Foreskin melanocyte (primary cell): ENCODE measurements at places on chromosomes 12 and 14.

DNA sequence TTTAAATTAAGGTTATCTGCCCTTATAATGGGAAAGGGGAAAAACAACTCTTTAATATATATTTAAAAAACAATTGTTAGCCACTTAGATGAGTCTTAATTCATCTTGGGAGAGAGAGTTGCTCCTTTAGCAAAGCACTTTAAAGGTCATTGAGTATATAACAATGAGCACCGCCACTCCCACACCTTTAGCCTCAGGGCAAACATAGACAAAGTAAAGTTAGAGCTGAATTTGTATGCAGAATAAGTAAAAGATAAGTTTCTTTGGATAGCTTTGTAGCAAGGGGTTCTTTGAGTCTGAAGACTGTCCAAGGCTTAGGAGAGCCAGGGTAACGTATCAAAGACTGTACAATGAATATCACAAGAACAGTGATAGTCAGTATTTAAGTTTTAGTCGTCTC, 728.8 kb upstream of the LMO3 start:
- no peak for DNase-seq

DNA sequence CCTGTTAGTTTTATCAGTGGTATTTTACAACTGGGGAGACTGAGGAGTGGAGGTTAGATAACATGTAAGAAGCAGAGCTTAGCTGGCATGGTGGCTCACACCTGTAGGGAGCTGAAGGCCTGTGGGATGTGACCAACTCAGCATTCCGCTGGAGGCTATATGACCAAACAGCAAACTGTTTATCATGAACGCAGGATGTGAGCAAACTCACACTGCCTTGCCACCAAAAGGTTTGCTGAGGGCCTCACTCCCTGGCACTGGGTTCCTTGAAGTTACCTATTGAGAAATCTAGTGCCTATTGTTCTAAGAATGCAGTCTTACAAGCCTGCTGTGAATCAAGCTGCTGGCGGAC, 23.4 kb downstream of the JKAMP start:
- DNase-seq: no peak

- DNase-seq: no peak
Measured at GRCh38 chr12:49227713-49228112, 37.2 kb upstream of the TUBA1C start.

DNA sequence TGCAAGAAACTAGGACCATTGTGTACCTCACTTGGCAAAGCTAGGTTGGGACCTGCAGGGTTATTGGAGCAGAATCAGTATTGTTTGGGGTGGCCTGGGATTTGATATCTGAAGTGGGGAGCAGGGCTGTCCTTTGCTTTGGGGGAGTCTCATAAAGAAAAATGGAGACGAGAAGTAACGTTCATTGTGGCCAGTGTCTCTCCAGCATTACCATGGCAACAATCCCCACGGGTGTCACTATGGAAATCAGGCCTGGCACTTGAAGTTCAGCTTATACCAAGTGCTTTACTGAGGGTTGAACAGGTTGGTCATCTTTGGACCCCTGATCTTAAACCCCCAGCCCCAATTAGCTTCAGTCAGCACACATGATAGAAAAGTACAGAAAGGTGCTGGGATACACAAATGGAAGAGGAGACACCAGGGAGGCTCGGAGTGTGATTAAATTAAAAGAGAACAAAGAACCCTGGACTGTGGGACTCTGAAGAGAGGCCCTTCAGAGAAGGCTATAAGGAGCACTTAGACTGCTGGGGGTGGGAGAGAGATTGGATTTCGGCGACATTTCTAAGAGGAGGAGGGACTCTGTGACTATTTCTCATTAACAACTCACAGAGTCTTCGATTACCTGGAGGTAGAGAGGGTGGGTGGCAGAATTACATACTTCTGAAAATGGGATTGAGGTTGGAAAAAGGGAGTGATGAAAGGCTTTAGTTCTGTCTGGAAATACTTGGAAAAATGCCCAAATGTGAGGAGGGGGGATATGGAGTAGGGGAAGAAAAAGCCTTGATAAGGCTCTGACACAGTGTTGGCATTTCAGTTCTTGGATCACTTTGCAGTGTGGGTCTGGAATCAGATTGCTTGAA, 3.7 kb downstream of the KIF5A start:
- no peak for DNase-seq

DNA sequence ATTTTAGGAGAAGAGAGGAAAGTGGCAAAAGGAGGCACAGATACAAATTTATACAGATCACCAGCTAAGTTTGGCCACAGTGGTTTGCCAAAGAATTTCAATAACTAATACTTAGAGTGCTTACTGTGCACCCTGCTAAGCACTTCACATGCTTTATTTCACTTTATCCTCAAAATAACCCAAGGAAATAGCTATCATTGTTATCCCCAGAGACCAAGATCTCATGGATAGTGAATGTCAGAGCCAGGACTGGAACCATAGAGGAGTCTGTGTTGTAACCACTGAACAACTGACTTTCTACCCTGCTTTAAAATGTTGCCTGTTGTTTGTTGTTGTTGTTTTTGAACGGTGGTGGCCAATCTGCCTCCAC, 1.3 kb upstream of the TCP11L2 start:
- no peak for DNase-seq

GRCh38 chr14:94465042-94465441, 11.0 kb downstream of the SERPINA9 start:
- DNase-seq: no peak

DNA sequence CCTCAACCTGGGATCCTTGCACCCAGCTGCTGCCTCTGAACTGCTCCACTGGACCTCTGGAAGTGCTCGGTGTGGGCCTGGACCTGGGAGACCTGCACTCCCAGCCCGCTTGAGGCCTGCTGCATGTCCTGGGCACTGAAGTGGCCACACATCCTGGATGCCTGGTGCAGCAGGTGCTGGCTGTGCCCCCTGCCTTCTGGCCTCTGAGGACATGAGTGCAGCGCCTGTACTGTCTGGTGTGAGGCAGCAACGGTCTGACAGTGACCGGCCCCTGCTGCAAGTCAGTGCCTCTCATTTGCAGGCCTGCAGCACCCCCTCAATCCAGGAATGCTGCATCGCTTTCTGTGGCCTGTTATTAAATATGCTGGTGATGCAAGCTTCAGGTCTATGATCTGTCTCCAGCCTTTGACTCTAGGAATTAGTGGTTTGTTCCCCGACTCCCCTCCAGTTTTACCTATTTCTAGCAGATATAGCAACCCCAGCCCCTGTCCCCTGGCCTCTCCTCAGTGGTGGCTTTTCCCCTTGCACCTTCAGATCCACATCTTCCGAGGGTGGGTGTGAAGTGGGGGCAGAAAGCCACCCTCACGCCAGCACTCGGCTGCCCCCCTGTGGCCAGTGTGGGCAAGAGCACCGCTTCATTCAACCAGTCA, 3.6 kb downstream of the SMIM41 start:
- no peak for DNase-seq

GRCh38 chr14:59213368-59214315, 25.2 kb downstream of the DAAM1 start:
- DNase-seq: no peak

DNA sequence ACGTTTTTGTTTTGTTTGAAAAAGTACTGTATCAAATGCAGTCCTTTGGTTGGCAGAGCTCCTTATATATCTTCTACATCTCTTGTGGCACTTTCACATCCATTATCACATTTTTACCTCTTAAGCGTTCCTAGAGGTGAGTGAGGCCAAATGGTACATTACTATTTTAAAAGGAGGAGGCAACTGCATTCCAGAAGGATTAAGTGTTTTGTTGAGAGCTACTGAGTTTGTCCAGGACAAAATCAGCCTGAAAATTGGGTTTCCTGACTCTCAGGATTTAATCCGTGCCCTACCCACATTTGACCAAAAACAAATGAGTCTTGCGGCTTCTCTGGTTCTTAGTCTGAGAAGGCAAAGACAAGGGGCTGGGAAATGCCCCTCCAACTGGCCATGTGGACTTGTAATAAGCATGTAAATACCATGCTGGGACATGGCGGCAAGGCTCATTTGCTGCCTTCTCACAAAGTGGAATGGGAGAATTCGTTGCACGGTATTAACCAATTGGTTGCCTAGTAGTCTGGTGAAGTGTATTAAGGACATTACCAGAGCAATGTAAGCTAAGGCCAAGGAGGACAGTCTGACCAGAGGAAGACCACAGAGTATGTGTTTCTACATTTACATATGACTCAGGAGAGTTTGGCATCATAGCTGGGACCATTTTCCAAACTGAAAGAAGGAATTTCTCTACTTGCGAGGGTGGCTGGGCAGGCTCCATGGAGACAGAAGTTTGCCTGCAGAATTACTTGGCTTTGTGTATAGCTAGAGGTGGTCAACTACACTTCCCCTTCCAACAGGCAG, 175.8 kb upstream of the PLXNC1 start:
- no peak for DNase-seq

- DNase-seq: no peak
Measured at GRCh38 chr14:21612324-21612723, 22.4 kb downstream of the OR10G2 start.

- DNase-seq: no peak
Measured at GRCh38 chr14:93709249-93709648, 79.0 kb downstream of the PRIMA1 start.

- DNase-seq: no peak
Measured at GRCh38 chr12:1907652-1908611, 10.5 kb downstream of the CACNA2D4 start.

DNA sequence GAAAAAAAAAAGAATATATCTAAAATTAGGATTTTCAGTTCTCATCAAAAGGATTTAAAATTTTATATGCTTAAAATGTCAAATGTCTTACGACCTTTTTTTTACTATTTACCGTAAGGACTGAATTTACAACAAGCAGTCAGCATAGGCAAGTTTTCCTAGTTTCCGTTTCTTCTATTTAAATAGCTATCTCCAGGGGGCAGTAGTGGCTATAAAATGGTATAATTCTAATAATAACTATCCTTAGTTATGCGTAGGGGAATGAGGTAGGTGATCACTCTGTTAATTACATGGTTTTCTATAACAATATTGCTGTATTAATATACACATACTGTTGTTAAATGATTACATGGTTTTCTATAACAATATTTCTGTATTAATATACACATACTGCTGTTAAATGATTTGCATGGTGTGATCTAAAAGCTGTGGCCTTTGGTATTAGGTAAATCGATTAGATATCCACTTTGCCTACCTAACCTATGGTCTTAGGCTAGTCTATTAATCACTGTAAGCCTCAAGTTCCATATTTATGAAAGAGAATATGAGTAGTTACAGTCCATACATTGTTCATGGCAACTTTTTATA, 217.7 kb upstream of the PDZRN4 start:
- no peak for DNase-seq

- no peak for DNase-seq
Measured at GRCh38 chr14:93219103-93219726, 12.2 kb downstream of the UBR7 start.

DNA sequence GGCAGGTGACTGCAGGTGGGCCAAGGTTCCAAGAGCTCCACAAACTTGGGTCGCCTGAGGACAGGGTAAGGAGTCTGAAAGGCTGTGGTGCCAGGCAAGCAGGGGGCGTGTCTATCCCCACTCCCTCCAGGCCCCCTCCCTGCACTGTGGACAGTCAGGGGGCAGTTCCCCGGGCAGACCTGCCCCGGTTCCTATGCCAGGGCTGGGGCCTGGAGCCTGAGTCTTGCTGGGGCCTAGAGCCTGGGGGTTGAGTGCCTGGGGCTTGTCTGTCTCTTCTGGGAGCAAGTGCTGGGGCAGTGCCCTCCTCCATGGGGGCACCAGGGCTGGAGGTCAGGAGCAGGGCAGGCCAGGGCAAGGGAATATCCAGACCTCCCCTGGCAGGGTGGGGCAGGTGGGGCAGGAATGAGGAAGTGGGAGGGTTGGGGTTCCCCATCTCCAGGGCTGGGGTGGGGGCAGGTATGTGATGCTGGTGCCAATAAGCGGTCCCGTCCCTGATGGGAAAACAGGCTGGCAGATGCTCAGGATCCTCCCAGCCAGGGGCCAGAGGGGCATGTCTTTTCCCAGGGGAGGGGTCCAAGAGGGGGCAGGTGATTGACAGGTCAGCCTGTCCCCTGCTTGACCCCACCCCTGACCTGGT, 11.9 kb upstream of the TNFAIP2 start:
- no peak for DNase-seq

DNA sequence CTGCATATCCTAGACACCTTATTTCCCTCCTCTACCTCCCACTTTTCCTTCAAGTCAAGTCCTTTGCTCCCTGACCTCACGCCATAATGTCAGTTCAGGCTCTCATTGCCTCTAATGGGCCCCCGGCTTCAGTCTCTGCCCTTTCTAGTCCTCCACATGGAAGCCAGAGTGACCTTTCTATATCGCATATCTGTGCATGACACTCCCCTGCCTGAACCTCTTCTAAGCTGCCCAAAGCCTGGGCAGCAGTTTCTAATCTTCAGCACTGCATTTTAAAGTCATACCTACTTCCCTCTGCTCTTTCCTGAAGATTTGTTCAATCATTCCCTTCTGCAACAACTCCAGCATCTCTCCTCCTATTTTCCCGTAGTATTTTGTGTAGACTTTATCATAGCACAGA, 45.5 kb downstream of the ESR2 start:
- DNase-seq: no peak

DNA sequence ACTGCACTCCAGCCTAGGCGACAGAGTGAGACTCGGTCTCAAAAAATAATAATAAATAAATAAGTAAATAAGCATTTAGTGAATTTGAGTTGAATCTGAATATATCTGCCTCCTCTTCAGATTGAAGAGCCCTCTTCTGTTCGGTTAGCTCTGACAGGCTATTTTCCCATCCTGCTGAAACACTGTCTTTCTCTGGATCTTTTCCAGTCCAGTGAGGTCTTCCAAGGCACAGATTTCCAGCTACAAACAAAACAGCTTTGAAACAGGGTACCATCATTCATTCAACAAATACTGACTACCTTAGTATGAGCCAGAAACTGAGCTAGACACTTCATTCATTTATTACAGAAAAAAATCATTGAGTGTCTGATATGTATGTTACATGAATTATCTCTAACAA, 7.2 kb upstream of the SPRYD3 start:
- no peak for DNase-seq

DNA sequence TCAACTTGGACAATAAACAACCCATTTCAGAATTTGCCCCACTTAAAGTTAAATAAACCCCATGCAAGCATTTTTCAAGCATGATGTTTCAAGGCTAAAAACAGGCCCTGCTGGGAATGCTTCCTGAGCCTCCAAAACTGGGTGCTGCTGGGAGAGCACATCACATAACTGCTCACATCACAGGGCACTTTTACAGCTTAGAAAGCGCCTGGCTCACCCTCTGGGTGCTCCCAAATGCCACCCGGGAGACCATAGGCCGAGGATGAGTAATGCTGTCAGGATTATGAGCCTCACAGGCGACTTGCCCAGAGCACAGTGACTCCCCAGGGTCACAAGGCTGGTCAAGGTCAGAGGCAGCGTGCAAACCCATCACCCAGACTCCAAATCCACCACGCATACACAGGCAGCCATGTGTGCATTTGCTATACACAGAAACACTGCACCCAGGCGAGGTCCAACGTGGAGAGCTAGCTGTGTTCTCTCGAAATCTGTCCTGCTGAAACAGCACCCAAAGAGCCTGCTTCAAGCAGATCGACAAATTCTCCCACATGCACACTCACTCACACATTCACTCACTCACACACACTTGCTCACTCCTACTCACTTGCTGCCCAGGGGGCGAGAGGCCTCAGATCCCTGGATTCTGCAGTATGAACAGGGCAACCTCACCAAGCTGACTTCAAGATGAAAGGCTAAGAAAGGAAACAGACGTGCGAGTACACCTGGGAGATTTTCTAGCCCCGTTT, 58.7 kb downstream of the ITPK1 start:
- no peak for DNase-seq
